Smooth muscle cell of trachea (primary cell): ENCODE measurements at places on chromosomes 6 and 20. TPM values are rescaled to one million over a fixed set of nuclear protein-coding genes. Genes with fewer than 3 reads are reported as not detected.

The C20orf141 gene
- 0.50 TPM in 1 of 2 replicates, not detected in the other for total RNA-seq

The BHLHE23 gene
- total RNA-seq, result not detected in 2 replicates

The GTSF1L gene
- total RNA-seq, result not detected in 2 replicates

The SIRPD gene
- total RNA-seq, result not detected in 2 replicates

The C20orf202 gene
- total RNA-seq, result under 0.01 TPM in 2 replicates

The NNAT gene
- 1.5 TPM in 2 replicates for total RNA-seq

The PTCRA gene
- not detected in 2 replicates for total RNA-seq

The L3MBTL1 gene
- 6.5 and 10.4 TPM in 2 replicates for total RNA-seq

The ADIG gene
- total RNA-seq, result not detected in 2 replicates

The MLIP gene
- total RNA-seq, result not detected in 2 replicates

The LY6G6F gene
- not detected in 2 replicates for total RNA-seq

The MYLIP gene
- total RNA-seq, result 10.6 and 12.7 TPM in 2 replicates

The ZNF334 gene
- 1.6 and 2.5 TPM in 2 replicates for total RNA-seq

The HLA-DRB5 gene
- 0.15 TPM in 1 of 2 replicates, not detected in the other for total RNA-seq

The RCAN2 gene
- total RNA-seq, result 2.2 and 6.3 TPM in 2 replicates

The UBE2V1 gene
- 56.4 and 69.0 TPM in 2 replicates for total RNA-seq

The FOXQ1 gene
- 6.5 and 6.9 TPM in 2 replicates for total RNA-seq

The BMP2 gene
- 4.2 and 20.7 TPM in 2 replicates for total RNA-seq

The MMP24 gene
- 0.29 and 0.50 TPM in 2 replicates for total RNA-seq

The BTN3A1 gene
- total RNA-seq, result 32.7 and 37.2 TPM in 2 replicates

The SEMG1 gene
- total RNA-seq, result not detected in 2 replicates

The ZFP64 gene
- 25.3 and 37.5 TPM in 2 replicates for total RNA-seq

The PCK1 gene
- not detected in 2 replicates for total RNA-seq

The CST4 gene
- not detected in 2 replicates for total RNA-seq

The PPIL6 gene
- 2.2 and 3.8 TPM in 2 replicates for total RNA-seq

The ASIP gene
- not detected in 2 replicates for total RNA-seq

The GPR31 gene
- total RNA-seq, result not detected in 2 replicates

The NHLRC1 gene
- 4.7 and 5.6 TPM in 2 replicates for total RNA-seq

The DAAM2 gene
- total RNA-seq, result 5.8 and 7.4 TPM in 2 replicates

The HRH3 gene
- total RNA-seq, result not detected in 2 replicates

The VSTM2L gene
- 2.8 and 5.3 TPM in 2 replicates for total RNA-seq

The PHF20 gene
- total RNA-seq, result 37.8 and 54.6 TPM in 2 replicates

The IPCEF1 gene
- under 0.01 and 0.58 TPM in 2 replicates for total RNA-seq

The DOK5 gene
- 27.5 and 38.7 TPM in 2 replicates for total RNA-seq

The DDO gene
- 0.29 and 0.66 TPM in 2 replicates for total RNA-seq

The PKIB gene
- 2.6 and 11.1 TPM in 2 replicates for total RNA-seq

The SLC17A1 gene
- not detected in 2 replicates for total RNA-seq

The MATN4 gene
- total RNA-seq, result 0.33 TPM in 1 of 2 replicates, not detected in the other

The ANGPT4 gene
- not detected in 2 replicates for total RNA-seq

The PDYN gene
- total RNA-seq, result not detected in 2 replicates

The IMPG1 gene
- total RNA-seq, result not detected in 2 replicates

The NOX3 gene
- not detected in 2 replicates for total RNA-seq

The GNMT gene
- total RNA-seq, result 0.15 and 0.17 TPM in 2 replicates

The LGSN gene
- under 0.01 TPM in 1 of 2 replicates, not detected in the other for total RNA-seq

The RAET1G gene
- 5.7 and 5.8 TPM in 2 replicates for total RNA-seq

The DEFB115 gene
- total RNA-seq, result not detected in 2 replicates

The FRK gene
- total RNA-seq, result 1.5 and 1.7 TPM in 2 replicates

The HLA-DQB2 gene
- total RNA-seq, result not detected in 2 replicates

The FKBP5 gene
- total RNA-seq, result 6.1 and 12.4 TPM in 2 replicates

The CST5 gene
- not detected in 2 replicates for total RNA-seq

The FHL5 gene
- total RNA-seq, result not detected in 2 replicates
